ENCODE measurements at places on chromosomes 4 and X.
A peak's percentile ranks its signal among the peaks of the same experiment; 100 is the strongest.

DNA sequence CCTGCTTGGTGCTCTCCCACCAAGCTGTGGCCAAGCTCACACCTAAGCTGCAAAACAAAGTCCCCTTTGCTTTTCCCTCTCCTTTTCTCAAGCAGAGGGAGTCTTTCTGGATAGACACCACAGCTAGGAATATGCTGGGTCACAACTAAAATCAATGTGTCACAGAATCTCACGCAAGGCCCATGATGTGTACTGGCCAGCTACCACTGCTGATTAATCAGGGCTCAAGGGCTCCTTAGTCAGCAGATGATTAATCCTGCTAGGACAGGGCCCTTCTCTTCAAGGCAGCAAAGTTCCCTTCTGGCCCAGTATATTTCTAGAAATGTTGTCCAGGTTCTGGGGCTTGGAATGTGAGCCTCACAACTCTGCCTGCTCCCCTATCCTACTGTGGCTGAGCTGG lies 32.0 kb upstream of the TENT5D start:
- no peak for DNase-seq

DNA sequence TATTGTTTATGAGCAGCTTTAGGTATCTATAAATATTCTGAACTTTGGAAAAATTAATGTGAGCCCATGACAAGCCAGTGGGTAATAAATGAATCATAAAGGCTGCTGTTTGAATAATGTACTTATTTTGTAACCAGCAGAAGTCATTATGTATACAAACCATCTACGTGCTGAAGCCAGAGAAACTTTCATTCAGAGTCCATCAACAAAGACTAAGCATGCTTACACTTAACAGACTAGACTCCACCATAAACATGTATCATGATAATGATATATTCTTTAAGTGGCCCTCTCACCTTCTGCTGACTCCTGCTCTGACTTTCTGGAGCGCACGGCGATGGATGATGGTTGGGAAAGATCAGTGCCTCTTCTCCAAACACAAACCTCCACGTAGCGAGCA lies 72.0 kb downstream of the SMARCA5 start:
- DNase-seq = no peak

DNA sequence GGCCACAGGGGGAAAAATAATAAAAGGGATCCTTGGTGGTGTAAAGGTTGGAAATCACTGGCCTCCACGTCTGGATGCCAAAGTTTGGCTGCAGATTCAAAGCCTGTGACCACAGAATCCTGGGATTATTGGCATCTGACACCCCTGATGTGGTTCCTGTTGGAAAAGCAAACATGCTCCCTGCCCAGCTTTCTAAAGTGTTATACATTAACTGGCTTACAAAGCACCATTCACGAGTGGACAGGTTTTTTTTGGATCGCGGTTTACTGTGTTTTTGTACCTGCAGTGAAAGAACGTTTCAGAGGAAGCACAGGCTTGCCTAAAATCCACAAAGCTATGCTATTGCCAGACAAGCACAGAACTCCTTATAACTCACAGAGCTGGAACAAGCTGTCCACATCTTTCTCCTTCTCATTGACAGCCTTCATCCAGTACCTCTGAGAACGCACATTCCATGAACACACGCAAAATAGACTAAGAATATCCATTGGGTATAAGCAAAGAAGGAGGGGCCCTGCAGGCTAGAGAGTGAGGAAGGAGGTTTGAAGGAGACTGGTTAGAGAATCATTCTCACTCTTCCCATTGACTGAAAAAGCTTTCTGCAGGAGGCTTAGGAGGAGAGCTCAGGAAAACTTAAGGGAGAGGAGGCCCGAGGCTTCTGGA lies 14.5 kb upstream of the CAPN6 start:
- DNase-seq = no peak

DNA sequence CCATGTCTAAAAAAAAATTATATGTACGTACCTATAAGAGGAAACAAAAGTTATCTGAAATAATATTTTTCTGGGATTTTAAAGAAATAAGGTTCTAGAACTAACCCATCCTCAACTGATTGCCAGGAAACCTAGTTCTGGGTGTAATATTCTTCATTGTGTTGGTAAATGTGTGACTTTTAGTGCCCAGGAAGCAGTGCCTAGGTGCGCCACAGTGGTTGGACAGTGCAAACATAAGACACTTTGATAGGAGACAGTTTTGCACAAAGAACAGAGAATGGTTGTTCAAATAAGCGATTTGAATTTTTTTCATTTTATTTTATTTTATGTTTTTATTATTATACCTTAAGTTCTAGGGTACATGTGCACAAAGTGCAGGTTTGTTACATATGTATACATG lies 22.0 kb upstream of the PTTG2 start:
- DNase-seq = no peak

GRCh38 chrX:22041907-22042530 lies 9.9 kb downstream of the PHEX start:
- DNase-seq = no peak

GRCh38 chr4:74378573-74378972 lies 13.6 kb downstream of the EREG start:
- no peak for DNase-seq

DNA sequence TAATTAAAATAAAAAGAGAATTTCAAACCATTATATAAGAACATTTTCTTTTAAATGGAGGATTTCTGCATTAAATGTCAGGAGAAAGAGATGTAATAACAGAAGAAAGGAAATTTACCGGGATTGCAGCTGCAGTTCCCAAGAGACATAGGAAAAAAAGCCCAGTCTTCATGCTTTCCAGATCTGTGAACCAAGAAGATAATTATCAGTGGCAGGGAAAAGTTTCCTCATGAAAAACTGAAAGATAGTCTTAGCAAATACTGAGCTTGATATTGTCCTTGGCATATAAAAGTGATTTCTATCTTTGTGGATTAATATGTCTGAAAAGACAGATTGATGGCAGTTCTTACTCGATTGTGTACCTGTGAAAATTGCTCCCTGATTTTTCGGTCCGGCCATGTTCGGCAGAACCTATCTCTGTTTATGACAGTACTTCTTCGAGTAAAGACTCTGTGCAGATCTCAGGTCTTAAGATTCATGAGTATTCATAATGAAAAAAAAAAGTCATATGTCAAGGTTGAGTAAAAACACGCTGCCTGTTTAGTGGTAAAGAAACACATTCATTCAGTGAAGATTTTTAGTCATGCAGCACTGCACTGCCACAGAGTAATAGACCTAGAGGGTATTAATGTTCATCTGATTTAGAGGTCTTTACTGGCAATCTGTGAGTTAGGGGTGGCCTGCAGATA lies 29.6 kb downstream of the SPARCL1 start:
- DNase-seq = no peak

DNA sequence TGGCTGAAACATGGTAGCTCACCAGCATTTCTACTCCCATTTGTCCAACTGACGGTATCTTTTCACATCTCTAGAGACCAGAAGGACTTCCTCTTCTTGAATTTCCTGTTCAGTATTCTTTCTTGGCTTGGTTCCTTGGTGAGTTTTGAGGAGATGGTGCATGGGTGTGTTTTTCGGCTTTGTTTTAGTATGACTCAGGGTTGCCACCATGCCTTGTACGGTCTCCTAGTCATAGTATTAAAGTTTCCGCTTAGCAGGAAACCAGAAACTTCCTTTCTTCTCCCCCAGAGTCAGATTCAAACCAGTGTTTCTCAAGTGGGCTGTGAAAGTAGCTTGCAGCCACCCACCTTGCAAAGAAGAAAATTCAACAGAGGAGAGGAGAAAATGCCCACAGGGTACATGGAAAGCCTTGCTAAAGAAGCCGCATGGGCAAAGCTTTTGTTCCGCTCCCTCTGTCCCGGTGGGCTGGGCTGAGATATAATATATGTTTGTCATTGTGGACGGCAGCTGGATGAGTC lies 5.7 kb downstream of the CD99 start:
- DNase-seq = peak; percentile 10

DNA sequence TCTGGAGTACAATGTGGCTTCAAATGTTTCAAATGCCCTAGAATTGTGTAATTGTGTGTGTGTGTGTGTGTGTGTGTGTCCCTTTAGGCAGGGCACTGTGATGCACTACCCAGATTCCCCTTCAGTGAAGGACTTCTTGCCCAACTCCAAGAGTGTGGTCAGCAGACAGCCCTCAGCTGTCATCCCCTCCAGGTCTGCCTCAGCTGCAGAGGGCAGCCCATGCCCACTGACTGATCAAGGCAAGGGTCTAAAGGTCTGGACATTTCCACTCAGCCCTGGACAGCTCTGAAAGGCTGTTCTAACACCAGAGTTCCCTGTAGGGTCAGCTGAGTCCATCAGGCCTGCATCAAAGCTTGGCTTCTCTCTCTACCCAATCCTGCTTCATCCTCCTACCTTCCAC lies 83.9 kb upstream of the USP9X start:
- no peak for DNase-seq

DNA sequence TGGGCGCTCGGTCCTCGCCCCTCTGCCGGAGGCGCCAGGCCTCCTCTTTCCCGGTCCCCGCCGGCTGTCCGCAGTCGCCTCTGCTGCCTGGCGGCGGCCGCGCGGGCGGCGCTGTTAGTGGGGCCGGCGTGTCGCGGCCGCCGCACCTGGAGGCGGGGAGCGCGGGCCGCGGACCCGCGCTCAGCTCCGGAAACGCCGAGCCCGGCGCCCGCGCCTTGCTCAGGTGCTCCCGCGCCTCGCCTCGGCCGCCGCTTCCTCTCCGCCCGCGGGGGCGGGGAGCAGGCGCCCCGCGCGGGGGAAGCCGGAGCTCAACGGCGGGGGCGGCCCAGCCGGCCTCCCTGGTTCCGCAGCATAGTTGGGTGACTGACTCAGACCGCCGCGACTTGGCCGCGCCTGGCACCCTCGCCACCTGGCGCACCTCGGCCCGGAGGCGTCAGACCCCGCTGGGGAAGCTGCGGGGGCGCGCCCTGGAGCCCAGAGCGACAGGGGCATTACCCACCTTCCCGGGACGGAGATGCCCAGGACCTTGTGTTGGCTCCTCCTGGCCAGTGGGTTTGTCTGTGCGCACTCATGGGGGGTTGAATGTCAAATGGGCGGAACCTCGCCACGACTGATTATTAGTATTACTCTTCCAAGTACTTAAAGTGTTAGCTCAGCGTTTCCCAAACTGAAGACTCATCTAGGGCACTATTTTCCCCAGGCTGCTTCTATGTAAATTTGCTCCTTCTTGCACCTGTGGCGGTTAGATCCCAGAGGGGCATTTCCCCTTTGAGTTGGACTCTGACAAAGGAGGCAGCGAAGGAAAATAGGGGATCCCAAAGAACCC lies at the start of gene ARAP2:
Gene ARAP2 (minus strand): TSS at position 258 of the 826 bp plus-strand sequence. CDS start 15,028 bp downstream, outside the sequence.
- peak; percentile 50 for DNase-seq

DNA sequence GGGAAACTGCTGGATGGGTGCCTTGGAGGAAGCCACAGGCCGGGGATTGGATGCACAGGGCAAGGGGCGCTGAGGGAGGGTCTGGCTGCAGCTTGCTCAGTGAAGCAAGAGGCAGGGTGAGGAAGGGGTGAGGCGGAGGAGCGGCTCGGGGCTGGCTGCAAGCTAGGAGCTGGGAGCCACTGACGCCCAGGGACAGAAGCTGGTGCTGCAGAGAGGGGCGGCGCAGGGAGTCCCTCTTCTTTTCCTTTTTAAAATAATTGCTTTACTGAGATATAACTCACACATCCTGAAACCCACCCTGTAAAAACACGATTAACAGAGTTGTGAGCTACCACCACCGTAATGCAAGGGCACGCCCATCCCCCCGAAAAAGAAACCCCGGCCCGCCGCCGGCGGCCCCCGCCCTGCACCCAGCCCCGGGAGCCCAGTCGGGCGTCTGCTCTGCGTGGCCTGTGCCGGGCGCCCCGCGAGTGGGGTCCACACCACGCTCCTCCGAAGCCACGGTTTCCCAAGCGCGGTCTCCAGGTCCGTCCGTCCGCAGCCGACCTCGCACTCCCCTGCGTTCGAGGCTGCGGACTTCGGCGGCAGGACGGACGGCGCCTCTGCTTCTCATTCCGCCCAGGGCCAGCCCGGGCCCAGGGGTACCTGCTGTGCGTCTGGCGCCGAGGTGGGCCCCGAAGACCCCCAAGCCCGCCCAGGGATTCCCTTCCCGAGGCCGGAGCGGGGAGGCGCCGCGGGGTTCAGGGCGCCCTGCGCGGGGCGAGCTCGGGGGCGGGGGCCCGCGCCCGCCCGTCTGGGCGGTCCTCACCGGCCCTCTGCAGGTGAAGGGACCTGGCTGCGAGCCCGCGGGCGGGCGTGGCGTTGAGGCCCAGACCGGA lies 866 bp upstream of the UVSSA start:
- no peak for DNase-seq

DNA sequence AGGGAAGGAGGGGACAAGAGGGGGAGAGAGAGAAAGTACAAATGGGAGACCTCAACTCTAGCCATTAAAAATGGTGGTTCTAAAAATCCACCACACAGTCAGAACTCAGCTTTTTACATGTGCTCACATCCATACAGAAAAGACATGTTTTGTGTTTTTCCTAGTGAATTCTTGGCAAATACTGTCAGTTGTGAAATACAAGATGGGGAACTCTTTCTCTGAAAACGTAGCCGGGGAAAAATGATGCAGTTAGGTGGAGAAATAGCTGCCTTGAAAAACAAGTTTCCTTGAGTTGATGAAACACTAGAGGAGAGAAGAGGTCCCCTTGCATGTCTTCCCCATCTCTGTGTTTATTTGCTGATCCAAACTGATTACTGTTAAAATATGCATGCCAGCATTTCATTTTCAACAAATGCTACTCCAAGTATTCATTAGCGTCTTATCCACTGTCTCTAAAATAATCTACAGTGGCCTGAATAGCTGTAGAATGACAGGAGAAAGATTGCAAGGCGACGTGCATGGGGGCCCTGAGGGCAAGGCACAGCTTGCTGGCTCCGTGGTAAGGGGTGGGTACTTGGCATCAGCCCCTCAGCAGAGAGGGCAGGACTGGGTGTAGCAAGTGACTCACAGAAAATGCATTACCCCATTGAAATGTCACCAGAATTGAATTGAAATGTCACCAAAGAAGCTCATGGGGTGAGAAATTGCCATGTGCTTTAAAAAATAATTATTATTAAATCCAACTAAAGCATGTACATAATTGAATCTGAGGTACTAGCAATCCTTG lies 48.1 kb upstream of the TBL1X start:
- no peak for DNase-seq

DNA sequence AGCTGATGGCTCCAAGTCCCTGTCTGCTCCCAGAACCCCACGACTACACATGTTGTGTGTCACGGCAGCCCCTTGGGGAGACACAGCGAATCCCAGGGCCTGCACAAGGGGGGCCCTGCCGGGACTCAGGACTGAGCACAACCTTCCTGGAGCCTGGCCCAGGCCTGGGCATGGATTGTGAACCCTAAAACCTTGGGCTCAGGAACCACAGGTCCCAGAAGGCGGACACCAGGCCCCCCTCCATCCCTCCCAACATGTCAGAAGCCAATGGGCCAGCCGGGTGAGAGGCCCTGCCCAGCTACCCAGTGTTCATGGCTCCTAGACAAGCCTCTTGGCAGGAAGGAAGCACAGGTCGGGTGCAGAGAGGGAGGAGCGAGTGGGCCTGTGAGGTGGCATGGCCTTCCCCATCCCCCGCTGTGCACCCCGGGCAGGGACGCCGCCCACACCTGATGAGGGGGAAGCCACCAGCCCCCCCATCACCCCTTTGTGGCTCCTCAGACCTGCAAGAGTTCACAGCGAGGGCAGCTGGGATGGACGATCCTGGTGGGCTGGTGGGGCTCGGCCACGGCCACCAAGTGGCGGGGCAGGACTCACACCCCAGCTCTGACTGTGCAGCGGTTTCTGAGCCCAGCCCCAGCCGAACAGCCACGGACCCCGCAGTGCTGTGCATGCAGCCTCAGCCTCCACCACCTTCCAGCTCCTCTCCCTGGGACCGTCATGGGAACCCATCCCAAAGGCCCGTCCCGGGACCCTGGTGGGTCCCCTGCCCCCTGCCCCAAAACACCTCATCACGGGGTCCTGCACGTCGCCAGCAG lies 3.7 kb downstream of the PDE6B start:
- no peak for DNase-seq
